Gastrocnemius medialis (tissue), 4 donors: ENCODE measurements at places on chromosomes 4 and X. TPM values are rescaled to one million over a fixed set of nuclear protein-coding genes. Genes with fewer than 3 reads are reported as not detected.

DNA sequence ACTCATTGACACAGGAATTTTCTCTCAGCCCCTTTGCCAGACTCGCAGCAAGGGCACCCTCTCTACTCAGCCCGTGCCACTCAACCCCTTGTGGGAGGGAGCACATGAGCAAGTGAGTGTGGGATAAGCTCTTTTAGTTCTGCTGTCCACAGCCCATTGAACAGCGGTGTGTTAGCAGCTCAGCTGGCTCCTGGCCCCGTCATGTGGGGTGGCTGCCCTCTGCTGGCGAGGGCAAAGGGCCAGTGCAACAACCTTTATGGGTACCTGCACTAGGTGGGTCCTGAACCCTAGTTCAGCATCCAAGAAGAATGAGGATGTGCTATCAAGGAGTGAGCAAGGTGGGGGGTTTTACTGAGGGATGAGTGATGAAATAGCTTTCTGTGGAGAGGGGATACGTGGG, 85.0 kb upstream of the ZNF81 start:
- H3K4me1 ChIP-seq = no peaks in the 10 kb centered on the region
- no peak for DNase-seq
- H3K27me3 ChIP-seq = no peaks in the 10 kb centered on the region
- no peaks in the 10 kb centered on the region for H3K36me3 ChIP-seq

GPC4 gene
- 8.9 TPM for total RNA-seq

DNA sequence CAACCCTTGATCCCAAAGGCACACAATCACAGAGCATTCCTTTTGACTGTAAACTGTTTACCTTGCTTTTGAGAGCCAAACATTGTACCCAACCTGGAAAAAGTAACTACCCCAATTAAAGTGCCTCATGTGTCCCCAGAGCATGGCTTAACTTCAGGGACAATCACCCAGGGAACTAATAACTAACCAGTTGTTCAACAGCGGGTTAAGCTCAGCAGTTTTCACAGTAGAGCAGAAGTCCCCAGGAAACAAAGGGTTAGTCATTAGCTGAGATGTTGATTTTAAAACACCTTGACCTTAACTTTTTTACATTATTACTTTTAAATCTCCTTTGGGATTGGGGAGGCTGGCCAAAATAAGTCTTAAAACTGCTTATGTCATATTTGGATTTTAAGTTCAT, 94.8 kb downstream of the RELL1 start:
- no peak overlapping the region for H3K4me3 ChIP-seq
- H3K36me3 ChIP-seq = no peaks in the 10 kb centered on the region

TLR1 gene
- total RNA-seq = 1.3 TPM

DNA sequence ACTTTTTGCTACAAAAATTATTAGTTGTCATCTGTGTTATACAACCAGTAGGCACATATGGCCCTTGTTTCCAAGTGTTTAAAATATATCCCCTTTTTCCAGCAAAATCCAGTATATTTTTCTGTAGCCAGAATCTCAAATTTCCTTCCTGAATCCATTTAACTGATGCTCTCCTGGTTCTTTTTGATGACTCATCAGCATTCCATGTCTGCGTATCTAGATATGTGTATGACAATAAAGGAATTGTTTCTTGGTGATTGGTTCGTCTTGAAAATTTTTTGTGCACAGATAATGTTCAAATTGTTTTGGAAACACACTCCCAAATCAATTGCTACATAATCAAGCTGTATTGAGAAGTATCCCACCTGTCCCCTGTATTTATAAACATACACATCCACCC, 98.3 kb downstream of the ITM2A start:
- no peaks in the 10 kb centered on the region for H3K27me3 ChIP-seq
- H3K27ac ChIP-seq = no peak overlapping the region
- H3K36me3 ChIP-seq = no peaks in the 10 kb centered on the region

DNA sequence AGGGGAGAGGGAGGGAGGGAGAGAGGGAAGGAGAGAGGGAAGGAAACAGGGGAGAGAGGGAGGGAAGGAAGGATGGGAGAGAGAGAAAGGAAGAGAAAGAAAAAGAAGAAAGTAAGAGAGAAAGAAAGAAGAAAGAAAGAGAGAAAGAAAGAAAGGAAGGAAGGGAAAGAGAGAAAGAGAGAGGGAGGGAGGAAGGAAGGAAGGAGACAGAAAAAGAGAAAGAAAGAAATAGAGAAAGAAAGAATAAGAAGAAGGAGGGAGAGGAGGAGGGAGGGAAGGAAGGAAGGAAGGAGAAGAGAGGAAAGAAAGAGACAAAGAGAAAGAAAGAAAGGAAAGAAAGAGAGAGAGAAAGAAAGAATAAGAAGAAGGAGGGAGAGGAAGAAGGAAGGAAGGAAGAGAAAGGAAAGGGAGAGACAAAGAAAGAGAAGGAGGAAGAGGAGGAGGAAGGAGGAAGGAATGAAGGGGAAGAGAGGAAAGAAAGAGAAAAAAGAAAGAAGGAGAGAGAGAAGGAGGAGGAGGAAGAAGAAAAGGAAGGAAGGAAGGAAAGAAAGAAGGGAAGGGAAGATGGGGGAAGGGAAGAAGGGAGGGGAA, 189.6 kb downstream of the PARM1 start:
- no peak for DNase-seq
- no peaks in the 10 kb centered on the region for H3K4me1 ChIP-seq
- no peaks in the 10 kb centered on the region for H3K27me3 ChIP-seq
- H3K4me3 ChIP-seq = no peak overlapping the region
